Stimulated activated CD4-positive, alpha-beta T cell treated with anti-CD3 and anti-CD28 coated beads, Interleukin-2, amount 100 ng/mL, for 24 hours (primary cell): ENCODE measurements at places on chromosomes 2 and 18.

DNA sequence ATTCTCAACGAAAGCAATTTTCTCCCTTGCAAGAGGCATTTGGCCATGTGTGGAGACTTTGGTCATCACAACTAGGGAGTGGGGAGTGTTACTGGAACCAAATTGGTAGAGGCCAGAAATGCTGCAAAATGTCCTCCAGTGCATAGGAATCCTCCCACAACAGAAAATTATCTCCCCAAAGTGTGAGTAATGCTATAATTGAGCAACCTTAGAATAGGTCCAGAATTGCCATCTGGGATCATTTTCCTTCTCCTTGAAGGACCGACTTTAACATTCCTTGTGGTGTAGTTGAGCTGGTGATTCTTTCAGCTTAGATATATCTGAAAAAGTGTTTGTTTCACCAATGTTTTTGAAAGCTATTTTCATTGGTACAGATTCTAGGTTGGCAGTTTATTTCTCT is 111.2 kb upstream of the SMIM21 start:
- no peak for DNase-seq

- no peak for DNase-seq
Observed at GRCh38 chr2:231186325-231186724, 12.1 kb upstream of the ARMC9 start.

DNA sequence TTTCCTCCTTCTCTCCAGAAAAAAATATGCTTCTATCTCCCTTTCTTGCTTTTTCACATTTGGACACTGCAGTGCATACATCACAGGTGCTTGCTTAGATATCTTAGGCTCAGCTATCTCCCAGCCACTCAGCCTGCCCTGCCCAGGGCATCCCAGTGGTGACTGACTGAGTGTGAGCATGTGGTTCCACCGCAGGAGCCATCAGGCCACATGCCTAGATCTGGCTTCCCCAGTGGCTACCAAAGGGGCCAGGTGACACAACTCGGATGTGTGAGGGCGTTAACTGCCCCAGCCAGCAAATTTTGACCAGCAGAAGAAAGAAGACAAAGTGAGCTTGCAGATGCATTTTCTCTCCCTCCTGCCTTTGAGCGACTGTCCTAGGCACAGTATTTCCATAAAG is 25.5 kb downstream of the SP5 start:
- DNase-seq, result no peak

DNA sequence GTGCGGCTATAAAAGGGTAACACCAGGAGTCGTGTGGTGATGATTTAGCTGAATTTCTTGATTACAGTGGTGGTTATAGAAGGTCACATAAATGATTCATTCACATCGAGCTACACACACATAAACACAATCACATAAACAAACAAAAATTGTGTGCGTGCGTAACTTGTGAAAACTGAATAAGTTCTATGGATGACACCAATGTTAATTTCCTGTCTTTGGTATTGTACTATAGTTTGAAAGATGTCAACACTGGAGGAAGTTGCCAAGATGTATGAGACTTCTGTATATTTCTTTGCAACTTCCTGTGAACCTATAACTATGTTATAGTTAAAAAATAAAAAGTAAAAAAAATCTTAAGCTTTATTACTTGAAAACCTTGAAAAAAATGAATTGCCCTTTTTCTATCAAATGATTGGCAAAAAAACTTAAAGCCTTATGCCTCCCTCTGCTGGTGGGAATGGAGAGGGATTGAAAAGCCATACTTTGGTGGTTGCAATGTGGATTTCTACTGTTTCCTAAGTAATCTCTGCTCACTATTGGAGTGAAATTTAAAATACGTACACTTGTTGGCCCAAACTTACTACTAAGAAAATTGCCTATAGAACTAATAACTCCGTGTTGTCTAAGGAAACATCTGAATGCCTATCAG is 227.7 kb downstream of the RPIA start:
- no peak for DNase-seq

DNA sequence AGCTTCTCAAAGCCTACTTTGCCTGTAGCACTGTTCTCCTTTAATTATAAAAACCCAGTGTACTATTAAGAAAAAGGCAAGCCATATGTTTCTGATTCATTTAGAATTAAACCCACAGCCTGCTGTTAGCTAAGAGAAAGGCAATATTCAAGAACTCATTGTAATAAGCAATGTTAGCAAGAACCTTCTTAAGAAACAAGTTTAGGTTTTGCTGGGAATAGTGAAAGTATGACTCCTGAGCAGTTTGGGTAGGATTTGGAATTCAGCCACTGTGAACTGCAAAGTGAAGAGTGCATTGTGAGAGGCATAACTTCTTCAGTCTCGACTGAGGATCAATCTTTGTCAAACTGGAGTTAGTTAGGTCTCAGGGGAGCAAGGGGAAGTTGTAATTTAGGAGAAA is 206.5 kb upstream of the NT5C1B start:
- no peak for DNase-seq
